ENCODE measurements at places on chromosomes 6 and 20.

DNA sequence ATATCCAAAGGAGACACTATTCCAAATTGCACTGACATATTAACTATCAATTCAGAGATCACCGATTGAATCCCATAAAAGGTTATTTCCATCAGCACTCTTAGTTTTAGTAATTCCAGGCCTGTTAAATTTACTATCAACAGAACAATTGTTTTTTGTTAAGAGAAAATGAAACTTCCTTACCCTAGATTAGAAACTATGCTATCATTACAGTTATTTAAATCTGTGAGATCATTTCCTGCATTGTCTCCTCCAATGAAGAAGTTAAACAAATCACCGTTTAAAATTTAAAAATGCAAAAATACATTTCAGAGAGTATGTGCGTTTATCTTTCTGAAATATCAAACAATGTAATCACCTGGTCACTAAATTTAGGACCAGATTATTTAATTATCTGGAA is 57.5 kb downstream of the HIVEP2 start:
- DNase-seq: no peak

DNA sequence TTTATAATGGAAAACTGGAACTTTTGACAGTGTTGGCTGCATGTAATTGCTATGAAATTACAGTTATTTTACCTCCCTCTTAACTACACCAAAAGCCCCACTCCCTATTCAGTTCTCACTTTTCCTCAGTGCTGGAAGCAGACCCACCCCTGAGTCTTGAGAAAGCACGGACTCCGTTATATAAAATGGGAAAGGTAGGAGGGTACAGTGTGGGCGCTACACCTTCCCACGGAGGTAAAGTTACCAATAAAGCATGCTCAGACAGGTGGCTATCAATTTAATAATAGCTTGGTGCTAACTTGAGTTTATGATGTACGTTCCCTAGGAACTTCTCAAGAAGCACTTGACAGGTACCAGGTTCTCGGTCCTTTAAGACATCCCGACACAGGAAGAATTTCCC is 59.0 kb downstream of the CLIC5 start:
- no peak for DNase-seq

GRCh38 chr6:8589941-8590729 is 154.8 kb upstream of the SLC35B3 start:
- DNase-seq: no peak

DNA sequence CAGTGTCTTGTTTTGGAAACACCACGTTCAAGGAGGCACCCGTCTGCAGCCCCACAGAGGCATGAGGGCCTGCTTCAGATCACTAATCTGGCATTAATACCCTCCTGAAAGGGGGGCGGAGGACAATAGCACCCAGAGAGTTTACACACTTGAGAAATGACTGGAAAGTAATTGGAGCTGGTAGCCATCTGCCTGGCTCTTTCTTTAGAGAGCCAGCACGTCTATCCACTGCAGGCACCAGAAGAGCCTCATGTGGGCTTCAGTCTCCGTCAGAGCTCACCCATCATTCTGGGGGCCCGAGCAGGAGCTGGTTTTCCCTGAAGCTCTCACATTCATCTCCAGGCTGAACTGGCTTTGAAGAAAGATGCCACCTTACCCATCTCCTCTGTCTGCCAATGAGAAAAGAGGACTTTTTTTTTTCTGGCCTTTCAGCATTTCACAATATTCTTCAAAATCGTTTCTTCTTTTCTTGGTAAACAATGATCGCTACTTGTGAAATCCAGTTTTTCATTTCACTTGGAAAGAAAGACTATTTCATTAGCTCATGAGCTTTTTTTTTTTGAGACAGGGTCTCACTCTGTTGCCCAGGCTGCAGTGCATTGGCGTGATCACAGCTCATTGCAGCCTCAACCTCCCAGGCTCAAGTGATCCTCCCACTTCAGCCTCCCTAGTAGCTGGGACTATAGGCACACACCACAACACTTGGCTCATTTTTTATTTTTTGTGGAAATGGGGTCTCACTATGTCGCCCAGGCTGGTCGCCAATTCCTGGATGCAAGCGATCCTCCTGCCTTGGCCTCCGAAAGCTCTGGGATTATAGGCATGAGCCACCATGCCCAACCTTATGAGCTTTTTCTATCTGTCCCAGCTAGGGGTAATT is 124.7 kb upstream of the ZNF217 start:
- no peak for DNase-seq

DNA sequence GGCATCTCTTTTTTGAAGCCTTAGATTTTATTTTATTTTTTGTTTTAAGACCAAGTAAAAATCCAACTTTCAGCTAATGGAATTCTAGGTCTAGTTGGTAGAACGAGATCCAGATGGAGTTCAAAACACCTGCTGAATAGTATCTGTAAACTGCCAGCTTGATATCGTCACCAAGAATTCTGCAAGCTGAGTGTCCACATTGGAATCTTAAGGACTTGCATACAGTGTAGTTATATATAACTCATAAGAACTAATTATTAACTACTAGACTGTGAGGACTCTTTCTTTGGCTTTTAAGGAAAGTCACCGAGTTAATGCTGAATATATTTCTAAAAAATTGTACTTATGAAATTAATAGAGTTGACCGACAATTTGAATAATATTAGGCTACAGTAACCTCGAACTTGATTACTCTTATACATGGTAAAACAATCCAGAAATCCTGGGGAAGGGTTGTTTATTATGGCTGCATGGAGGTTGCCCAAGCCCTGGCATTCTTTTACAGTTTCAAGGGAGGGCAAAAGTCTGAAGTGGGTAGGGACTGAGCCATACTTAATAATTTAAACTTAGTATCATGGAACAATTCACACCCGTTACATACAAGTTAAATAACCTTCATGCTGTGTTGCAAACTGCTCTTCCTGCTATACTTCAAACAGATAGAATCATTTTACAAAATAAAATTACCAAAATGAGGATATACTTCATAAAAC is 553.9 kb downstream of the PTPRT start:
- DNase-seq: no peak

DNA sequence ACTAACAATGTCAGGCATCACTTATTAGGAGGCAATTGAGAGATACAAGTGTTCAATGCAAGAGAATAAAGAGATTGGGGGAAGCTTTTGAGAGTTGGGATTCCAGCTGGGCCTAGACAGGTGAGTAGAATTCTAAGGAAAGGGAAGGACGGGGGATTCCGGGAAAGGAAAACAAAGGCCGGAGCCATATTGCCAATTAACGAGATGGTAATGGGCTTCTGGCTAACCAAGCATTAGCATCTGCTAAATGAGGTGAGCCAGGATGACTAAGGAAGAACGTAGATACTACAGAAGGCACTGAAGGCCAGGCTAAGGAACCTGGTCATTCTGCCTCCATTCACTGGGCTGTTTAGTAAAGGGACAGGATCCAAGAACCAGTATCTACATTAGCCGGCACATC is 10.5 kb downstream of the FYN start:
- DNase-seq: no peak

GRCh38 chr6:87606199-87606598 is 16.3 kb downstream of the ORC3 start:
- DNase-seq: no peak

- DNase-seq: no peak
Measured at GRCh38 chr6:156852147-156852857, 75.1 kb downstream of the ARID1B start.
